Activated naive CD8-positive, alpha-beta T cell treated with anti-CD3 and anti-CD28 coated beads, Interleukin-2, amount 50 U/mL, for 24 hours (primary cell): ENCODE measurements at places on chromosomes 2 and 18.

GRCh38 chr2:60614319-60614718 lies 60.9 kb upstream of the BCL11A start:
- no peak for DNase-seq

DNA sequence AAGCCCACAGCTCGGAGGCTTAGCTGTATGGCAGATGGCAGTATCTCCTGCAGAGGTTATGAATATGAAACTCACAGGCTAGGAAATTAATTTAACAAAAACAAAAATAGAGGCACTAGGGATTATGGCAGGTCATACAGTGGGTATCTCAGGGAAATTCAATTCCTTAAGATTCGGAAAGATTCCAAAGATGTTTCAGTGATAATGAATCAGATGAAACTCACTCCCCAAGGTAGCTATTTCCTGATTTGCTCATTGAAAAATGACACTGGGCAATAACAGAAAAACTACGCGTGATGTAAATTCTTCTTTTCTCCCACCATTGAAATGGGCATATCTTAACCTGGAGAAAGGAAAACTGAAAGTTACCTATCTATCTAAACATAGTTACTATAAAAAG lies 414.1 kb downstream of the STK39 start:
- no peak for DNase-seq

DNA sequence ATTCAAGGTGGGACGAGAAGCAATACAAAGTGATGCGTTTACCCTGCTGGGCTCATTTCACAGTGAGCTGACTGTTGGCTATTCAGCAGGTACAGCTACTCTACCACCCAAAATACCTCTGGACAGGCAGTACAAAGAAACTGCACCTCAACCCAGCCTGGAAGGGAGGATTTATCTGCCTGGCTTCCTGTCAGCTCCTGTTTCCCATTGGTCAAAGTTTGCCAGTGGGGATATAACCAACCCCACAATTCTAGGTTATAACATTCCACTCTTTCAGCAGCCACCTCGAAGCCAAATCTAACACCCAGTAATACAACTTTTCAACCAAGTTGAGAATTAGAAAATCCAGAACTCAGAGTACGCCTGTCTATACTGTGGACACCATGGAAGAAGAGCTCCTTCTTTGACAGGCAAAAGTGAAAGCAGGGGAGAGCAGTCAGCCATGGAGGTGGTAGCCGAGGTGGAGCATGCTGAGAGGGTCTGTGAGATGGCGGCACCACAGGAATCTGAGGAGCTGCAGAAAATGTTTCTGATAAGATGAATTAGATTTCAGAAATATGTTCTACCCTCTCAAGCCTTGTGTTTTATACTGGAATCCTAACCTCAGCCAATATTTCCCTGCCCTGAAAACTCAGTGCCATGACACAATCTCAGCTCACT lies 10.8 kb downstream of the DUSP19 start:
- DNase-seq: no peak

GRCh38 chr2:164706522-164706921 lies 85.2 kb upstream of the GRB14 start:
- DNase-seq: no peak

DNA sequence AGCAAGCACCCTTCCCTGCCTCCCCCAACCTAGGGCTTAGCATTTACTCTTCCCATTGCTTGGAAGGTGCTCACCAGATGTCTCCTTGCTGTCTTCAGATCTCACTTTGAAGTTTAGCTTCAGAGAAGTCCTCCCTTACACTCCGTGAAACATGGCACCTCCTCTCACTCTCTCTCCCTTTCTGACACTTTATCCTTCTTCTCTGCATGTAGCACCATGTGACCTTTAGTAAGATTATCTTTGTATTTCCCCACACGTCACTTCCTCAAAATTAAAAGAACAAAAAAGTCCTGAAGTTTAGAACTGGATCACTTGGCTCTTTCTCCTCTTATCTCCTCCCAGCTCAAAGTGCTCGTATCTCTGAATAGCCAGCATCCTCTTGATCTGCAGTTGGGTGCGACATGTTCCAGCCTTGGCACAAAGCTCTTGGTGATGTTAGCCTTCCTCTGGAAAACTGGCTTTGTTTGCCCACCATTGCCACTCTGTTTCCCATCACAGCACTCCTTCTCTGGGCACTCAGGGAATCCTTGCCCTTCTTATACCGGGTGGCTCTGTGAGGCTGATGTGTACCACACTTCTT lies 40.6 kb upstream of the EPAS1 start:
- no peak for DNase-seq

GRCh38 chr2:234679741-234680687 lies 183.1 kb upstream of the ARL4C start:
- no peak for DNase-seq

DNA sequence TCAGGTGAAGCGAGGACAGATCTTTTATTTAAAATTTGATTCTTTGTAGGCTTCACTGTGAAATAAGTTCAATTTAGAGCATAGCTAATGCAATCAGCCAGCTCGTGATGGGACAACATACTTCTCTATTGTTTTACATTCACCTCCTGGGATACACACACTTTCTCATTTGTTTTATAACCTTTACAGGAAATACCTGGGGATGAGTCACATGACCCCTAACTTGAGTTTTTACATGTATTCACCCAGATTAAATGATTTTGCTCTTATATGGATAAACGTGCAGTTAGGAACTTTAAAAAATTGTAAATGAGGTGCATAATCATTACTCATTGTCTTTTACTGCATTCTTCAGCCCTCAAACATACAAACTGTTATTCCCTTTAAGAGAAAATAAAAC lies 152.1 kb downstream of the NEDD4L start:
- no peak for DNase-seq

DNA sequence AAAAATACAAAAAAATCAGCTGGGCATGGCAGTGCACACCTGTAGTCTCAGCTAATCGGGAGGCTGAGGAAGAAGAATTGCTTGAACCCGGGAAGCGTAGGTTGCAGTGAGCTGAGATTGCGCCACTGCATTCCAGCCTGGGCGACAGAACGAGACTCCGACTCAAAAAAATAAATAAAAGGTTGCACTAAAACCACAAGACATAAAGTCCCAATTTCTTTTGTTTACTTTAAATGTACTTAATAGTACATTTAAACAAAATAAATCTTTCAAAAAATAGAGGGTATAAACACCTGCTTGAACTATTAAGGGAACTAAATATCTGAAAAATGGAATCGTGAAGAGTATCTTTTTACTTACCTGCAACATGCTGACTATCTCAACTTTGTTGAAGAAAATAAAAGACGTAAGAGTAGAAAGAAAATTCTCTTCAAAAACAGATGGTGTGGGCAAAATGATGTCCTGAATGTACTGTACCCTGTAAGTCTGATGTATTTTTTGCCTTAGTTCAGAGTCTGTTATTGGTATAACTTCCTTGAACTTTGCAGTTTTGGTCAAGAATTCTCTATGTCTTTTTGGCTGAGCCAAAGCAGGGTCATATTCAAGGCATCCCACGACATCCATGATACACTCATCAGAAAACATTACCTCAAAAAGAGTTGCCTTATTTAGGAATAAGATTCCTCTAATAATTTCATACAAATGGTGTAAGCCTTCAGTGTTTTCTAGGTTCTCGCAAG lies 19.2 kb downstream of the PPP4R3B start:
- DNase-seq: no peak

DNA sequence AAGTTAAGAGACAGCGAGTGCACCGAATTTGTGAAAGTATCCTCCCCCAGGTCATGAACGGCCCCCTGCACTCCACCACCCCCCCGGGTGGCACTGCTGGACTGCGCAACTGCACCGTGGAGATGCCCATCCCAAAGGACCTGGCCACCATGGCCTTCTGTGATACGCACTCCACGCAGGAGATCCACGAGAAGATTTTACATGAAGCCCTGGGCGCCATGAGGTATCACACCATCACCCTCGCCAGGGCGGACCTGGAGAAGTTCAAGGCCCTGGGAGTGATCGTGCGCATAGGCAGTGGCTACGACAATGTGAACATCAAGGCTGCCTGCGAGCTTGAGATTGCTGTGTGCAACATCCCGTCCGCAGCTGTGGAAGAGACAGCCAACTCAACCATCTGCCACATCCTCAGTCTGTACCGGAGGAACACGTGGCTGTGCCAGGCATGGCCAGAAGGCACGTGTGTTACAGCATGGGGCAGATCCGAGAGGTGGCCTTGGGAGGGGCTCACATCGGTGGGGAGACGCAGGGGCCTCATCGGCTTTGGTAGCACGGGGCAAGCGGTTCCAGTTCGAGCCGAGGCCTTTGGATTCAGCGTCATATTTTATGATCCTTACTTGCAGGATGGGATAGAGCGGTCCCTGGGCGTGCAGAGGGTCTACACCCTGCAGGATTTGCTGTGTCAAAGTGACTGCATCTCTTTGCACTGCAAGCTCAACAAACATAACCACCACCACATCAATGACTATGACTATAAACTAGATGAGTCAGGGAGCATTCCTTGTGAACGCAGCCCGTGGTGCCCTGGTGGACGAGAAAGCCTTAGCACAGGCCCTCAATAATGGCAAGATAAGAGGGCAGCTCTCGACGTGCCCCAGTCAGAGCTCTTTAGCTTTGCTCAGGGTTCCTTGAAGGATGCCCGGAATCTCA lies 290.8 kb upstream of the MC4R start:
- no peak for DNase-seq

GRCh38 chr2:86786001-86786536 lies 4.6 kb downstream of the CD8A start:
- DNase-seq: peak; percentile 67

GRCh38 chr2:111706481-111707001 lies 177.5 kb downstream of the ANAPC1 start:
- no peak for DNase-seq

DNA sequence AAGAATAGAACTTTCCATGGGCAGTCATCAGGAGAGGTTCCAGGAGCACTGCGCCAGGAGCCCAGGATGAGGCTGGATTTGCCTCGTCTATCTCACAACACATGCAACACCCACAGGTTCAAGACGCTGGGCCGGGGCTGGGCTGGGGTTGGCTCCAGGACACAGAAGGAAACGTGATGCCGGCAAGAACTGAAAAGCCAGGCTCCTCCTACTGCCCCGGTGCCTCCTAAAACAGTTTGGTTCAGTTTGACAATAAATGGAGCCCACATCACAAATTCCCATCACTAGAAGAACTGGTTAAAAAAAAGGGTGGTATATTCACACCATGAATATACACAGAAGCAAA lies 75.9 kb downstream of the INHBB start:
- DNase-seq: no peak

GRCh38 chr2:101124643-101125366 lies 26.4 kb downstream of the TBC1D8 start:
- DNase-seq: no peak

- DNase-seq: no peak
Observed at GRCh38 chr2:150292807-150293206, 194.7 kb downstream of the RND3 start.

GRCh38 chr2:147636238-147636882 lies 208.5 kb upstream of the ACVR2A start:
- DNase-seq: no peak

DNA sequence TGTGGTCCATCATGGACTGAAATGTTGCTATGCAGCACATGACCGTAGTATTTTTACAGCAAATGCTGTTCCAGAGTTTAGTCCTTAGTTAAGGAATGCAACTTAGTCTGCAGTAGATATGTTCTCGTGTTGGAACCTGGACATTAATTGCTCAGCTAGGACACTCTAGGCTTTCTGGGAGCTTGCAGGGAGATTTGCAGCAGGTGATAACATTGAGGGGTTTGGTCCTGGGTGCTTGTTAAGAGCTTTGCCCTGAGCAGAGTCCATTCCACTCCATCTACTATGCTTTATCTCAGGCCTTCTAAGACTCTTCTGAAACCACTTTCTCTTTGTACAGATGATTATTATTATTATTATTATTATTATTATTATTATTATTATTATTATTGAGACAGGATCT lies 27.1 kb downstream of the DRC1 start:
- no peak for DNase-seq

DNA sequence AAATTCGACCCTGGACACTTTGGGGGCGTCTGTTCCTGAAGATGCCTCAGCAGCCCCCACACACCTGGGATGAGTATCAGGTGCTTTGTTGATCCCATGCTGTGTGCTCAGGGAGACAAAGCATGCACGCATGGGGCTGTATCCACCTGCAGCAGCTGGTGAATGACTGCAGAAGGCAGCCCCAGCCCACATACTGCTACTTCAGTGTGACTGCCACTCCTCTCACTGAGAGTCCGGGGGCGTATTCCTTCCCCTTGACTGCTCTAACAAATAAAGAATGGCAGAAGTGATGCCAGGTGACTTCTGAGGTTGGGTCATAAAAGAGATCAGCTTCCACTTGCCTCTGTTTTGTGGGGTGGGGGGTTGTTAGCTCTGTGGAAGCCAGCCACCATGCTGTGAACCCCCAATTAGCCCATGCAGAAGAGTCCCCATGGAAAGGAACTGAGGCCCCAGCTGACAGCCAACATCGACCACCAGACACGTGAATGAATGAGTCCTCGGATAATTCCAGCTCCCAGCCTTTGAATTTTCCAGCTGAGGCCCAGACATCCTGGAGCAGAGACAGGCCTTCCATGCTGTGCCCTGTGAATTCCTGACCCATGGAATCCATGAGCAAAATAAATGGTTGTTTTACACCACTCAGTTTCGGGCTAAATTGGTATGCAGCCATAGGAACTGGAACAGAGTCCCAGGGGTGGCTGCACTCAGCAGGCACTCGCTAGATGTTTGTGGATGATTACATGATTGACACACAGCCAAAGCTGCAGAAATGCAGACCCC lies 289.3 kb downstream of the CELF4 start:
- DNase-seq: no peak

GRCh38 chr2:237723602-237724001 lies 75.0 kb upstream of the RBM44 start:
- no peak for DNase-seq

DNA sequence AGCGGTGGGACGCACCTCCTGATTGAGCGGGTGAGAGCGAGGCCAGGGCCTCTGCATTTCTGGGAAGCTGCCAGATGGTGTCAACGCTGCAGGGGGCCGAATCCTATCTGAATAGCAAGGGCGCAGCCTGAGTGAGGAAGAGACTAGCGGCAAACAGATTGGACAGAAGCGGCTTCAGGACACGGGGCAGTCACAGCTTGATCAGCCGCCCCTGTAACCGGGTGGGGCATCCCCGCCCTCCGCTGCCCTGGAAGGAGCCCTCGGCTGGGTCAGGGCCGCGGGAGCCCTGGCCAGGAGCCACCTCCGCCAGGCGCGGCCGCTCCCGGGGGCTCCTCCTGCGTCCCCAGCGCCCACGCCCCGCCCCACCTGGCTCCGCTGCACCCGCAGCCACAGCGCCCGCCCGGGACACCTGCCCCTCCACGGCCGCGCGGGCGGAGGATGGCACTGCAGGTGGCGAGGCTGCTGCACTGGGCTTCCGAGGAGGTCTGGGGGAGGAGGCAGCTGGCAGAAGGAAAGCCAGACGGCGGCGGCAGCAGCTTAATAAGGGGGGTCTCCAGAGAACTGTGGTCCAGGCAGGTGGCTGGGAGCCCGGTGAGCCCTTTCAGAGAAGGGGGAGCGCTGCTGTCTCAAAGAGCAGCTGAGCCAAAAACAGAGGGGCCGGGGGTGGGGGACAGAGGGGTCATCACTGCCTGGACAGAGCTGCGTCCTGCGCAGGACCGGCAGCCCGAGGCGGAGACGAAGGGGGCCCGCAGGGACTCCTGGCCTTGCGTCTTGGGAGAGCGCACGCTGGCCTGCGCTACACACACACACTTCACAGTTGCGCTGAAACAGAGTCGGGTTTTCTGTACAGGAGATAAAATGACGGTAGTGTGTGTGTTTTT lies 18.8 kb upstream of the SOX11 start:
- DNase-seq: no peak

GRCh38 chr2:146994246-146994645 lies 850.6 kb upstream of the ACVR2A start:
- DNase-seq: no peak

- DNase-seq: no peak
Observed at GRCh38 chr2:11482473-11483035, 16.6 kb upstream of the E2F6 start.
